ENCODE measurements at places on chromosomes 3 and 15.

- DNase-seq: no peak
Measured at GRCh38 chr3:126321490-126321889, 35.7 kb downstream of the KLF15 start.

DNA sequence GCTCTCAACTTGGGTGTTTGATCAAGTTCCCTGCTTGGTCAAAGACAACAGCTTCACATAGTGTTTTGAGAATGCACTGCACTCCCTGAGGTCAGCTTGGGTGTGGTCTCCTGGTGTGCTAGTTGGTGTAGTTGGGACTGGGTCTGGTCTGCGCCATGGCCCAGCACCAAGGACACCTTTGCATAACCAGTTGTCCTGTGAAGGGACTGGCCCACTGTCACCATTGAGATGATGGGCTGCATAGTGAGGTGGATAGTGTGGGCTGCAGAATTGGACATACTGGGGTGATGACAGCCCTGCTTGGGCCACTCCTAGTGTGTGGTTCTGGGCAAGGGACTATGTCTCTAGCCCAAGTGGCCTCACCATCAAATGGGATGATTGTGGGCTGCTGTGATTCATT, 9.5 kb downstream of the RPSA start:
- no peak for DNase-seq

DNA sequence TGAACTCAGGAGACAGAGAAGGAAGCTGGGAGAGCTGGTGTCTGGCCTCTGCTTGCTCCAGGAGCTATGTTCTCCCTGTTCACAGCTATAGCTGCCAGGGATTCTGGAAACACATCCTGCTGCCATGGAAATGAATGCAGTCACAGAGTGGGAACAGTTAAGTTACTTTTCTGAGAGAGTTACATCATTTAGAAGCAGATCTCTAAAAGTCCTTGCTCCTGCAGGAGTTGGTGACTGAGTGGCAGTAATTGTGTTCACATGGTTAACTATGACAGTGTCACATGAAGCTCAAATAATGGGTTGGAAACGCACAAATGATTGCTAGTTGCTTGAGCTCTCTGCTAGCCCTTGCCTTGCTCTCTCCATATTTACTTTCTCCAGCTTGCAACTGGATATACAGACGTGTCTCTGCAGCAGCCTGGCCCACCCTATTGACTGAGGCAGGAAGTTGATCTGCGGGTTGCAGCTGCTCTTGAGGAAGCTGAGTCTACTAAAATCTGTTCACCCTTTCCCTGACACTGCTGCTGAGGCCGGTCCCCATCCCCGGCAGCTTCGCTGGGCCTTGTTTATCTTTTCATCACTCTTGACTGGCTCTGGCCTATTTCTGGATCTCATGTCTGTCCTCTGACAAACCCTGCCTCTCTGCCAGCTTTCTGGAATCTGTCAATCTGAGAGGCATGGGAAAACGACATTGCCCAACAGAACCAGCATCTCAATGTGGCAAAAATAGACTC, 16.7 kb upstream of the ISLR start:
- DNase-seq: no peak

DNA sequence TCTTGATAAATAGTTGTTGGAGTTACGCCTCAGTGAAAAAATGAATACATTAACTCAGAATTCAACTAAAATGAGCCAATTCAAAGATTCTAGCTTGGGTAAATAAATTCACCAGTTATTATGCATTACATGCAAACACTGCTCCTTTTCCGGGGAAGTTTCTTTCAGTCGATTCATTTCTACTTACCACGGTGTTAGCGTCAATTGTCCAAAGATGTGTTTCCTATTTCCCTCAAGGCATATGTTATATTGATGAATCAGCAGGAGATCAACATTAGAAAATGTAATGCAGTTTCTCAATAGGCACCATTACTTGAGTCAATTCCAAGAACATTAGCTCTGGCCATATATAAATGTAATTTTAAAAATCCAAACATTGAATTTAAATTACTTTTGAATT, 517.7 kb downstream of the OTOL1 start:
- no peak for DNase-seq

- DNase-seq: no peak
Measured at GRCh38 chr3:162558016-162558415, 1061.4 kb downstream of the OTOL1 start.

DNA sequence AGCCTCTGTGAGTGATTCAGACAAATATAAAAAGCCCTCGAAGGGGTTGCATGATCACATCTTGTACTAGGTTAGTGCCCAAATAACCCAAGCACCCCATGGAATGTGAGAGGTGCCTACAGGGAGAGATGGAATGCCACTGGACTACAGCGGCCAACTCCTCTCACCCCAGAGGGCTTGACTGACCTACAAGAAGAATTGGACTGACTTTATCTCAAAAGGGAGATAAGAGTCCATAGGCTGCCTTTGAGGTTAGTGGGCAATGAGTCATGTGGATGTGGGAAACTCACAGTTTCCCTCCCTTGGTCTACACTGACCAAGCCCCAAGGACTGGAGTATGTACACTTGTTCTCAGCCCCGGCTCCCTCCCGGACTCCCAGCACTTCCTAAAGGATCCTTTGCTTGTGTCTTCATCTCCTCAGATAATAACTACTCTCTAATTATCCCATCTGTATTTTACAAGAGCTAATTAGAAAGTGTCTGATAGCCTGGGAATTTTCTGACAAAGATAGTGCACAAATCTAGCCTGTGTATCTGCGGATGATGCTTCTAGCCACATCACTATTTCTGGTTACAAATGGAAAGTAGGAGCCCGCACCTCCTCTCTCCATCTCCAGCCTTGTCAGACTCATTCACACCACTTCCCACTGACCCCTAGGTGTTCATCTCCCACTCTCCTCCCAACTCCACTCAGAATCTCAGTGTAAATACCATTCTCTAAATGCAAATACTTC, 547.8 kb upstream of the TBL1XR1 start:
- DNase-seq: no peak

DNA sequence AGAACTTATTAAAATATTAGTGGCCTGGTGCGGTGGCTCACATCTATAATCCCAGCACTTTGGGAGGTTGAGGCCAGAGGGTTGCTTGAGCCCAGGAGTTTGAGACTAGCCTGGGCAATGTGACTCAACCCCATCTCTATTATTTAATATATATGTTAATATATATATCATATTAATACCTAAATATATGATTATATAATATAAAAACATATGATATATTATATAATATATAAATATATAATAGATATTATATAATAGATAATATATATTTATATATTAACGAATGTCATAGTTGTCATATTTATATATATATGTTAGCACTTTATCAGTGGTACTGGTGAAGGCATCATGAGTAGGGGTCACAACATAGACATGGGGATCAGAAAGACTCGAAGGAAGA, 5.2 kb downstream of the HRG start:
- no peak for DNase-seq

DNA sequence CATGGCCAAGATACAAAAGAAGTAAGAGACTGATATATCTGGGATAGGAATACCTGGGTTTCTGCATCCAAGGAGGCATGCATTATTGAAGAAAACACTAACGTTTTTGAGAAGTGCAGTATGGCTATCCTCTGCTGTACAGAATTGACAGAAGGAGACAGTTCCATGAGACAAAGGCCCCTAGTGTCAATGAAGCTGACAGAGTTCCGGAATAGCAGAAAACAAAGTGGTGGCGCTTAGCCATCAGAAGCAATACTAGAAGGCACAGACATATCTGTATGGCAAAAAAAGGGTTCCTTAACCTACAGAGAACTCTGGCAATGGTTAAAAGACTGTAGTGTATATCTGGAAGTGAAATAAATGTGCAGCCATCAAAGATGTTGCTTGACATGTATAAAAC, 77.8 kb downstream of the VGLL3 start:
- DNase-seq: no peak

GRCh38 chr3:99648516-99648915, 10.1 kb downstream of the COL8A1 start:
- no peak for DNase-seq

DNA sequence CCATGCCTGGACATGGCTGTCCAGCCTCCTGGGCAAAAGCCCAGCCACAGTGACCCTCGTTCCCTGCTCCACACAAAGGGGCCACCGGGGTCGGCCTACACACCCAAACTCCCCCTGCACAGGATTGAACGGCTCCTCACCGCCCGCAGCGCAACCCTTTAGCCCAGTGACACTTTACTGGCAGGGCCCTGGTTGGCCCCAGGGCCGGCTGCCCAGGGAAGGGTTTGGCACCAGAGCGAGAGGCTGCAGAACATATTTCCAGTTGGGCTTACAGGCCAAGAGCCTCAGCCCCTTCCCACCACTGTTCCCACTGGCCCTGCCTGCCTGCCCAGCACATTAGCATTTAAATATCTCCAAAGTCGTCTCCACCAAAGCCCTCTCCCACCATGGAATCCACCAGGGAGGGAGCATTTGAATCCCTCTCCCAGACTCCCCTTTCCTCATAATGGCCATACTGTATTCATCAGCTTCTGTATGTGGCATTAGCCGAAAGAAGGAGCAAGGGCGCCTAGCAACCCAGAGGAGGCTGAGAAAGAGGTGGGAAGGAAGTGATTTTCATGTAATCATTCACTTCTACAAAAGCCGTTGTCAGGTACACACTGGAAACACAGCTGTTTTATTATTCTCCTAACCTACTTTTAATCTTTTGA, 85.4 kb downstream of the SLC6A11 start:
- no peak for DNase-seq

Measured in activated CD4-positive, alpha-beta T cell treated with anti-CD3 and anti-CD28 coated beads for 24 hours (primary cell).